GOT3 (cell line): ENCODE measurements at places on chromosomes 2 and 18.

DNA sequence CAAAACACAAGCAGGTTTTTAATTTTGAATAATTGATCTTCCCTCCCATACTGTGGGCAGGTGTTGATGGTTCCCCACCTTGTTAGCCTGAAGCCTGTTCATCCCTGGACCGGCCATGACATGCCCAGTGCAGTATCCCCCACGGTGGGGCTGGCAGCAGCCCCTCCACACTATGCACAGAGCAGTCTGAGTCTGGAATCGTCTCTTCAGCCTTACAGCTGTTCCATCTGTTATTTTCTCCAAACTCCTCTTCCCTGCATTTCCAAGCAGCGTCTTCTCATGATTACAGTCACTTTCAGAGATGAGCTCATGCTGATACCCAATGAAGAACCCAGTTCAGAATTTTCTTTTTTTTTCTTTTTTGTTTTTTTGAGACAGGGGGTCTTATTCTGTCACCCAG, 68.2 kb downstream of the ADI1 start:
- no peak for DNase-seq

GRCh38 chr18:39521164-39521563, 1955.6 kb upstream of the CELF4 start:
- DNase-seq: no peak

- no peak for DNase-seq
These were observed 76.2 kb downstream of the MAP3K20 start for GRCh38 chr2:173151671-173152401.

DNA sequence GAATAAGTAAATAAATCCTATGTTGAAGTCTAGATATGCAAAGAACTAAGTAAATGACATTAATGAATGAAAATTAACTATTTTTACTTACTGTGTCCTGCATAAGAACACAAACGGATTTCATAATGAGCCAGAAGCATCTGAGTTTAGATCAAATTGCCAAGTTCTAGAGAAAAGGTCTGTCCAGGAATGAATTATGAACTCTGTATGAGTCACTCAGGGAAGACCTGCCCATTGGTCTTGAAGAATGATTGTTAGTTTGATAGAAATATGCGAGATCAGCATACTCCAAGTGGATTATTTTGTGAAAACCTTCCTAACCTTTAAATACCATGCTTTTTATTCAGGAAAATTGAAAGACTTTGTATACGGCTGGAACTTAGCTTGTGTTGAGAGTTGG, 189.5 kb downstream of the DOK6 start:
- no peak for DNase-seq

GRCh38 chr2:5235701-5236100, 456.5 kb upstream of the SOX11 start:
- no peak for DNase-seq

GRCh38 chr2:112836163-112836560, 417 bp downstream of the IL1B start:
- no peak for DNase-seq
